ENCODE measurements at places on chromosomes 7 and 10.

- no peak for DNase-seq
Observed at GRCh38 chr7:118061386-118061785, 122.6 kb upstream of the LSM8 start.

DNA sequence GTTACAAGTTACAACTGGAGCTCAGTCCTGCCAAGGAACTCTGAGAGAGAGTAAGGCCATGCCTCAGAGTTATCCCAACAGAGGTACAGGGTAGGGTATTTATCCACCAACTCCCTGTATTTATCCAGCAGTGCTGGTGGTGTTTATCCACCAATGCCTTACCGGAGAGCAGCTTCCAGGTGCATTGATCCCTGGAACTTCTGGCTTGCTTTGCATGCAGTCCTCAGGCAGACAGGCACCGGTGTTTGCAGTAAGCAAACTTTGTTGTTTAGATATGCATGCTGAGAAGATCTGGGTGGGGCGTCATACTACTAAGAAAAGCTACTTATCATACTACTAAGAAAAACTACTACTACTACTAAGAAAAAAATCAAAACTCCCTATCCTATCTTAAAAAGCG is 92.4 kb downstream of the CYP26A1 start:
- no peak for DNase-seq

- no peak for DNase-seq
Observed at GRCh38 chr7:30924624-30925023, 13.0 kb downstream of the AQP1 start.

DNA sequence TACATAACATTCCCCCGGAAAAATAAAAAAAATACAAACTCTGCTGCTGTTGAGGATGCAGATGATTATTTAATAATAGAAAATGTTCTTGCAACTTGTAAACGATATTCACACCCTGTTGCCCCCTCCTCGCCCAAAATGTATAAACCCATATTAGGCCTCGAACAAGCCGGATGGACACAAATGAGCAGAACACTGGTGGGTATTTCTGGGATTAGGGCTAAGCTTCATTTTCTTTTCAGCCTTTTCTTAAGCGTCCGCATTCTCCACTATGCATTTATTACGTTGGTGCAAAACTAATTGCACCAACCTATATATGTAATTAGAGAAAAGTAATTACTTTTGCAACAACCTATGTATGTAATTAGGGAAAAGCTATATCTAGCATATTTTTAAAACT is 349 bp upstream of the GNG11 start:
- no peak for DNase-seq

- no peak for DNase-seq
Observed at GRCh38 chr7:102988631-102989560, 76.1 kb downstream of the LRRC17 start.

GRCh38 chr7:112204499-112205342 is 1.5 kb downstream of the DOCK4 start:
- DNase-seq = no peak

DNA sequence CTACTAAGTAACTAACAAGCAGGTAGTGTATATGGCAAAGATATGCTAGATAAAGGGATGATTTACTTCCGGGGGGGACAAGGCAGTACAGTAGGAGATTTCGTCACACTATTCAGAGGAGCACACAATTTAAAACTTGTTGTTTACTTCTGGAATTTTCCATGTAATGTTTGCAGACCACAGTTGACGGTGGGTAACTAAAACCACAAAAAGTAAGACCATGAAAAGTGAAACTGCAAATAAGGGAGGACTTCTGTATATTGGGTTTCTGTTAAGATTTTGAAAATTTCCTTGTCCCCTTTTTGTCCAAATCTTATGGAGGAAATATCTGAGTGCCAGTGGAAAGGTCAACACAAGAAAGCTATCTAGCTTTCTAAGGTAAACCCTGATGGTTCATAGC is 170.0 kb downstream of the ELAPOR2 start:
- no peak for DNase-seq

DNA sequence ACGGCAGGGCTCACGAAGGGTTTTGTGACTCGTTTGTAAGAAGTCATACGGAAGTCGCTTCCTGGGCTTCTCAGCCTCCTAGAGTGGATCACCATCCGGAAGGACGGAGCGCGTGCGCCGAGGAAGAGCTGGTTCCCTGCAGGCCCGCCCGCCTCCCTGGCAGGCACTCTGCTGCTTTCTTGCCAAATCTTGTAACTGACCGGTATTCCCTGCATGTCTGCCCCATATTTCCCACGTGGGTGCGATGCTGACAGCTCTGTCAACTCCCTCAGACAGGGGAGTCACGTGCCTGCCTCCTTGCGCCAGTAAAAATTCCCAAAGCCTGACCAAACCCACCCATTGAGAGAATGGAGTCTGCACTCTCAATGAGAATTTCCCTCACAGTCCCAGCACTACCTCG is 12.7 kb downstream of the SHH start:
- no peak for DNase-seq

- DNase-seq = no peak
Observed at GRCh38 chr10:24793648-24794379, 70.1 kb upstream of the ARHGAP21 start.

GRCh38 chr10:89615112-89615511 is 29.9 kb downstream of the PANK1 start:
- no peak for DNase-seq

DNA sequence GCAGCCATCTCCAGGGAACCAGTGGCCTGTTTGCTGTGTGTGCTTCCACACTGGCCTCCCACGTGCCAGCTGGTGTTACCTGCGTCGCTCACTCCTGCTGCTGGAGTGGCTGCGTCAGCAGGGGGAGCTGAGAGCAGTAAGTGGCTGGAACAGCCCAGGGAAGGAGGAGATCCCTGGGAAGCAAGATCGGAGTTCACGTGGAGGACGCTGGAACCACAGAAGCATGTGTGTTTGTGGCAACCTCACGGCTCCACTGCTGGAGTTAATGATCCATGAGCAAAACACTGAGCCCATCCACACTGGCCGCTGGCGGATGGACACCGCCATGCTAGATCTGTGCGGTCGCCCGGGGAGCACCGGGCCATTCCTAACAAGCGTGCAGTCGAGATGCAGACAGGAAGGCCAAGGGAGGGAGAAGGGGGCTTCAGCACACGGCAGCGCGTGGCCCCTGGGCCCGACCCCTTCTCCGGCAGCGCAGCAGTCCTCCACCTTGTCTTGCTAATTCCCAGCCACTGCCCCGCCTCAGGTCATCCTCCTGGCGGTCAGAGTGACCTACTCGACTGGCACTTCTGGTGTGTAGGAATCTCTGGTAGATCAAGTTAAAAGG is 68.5 kb upstream of the EEPD1 start:
- no peak for DNase-seq

GRCh38 chr10:22977751-22978150 is 49.9 kb downstream of the ARMC3 start:
- DNase-seq = no peak

DNA sequence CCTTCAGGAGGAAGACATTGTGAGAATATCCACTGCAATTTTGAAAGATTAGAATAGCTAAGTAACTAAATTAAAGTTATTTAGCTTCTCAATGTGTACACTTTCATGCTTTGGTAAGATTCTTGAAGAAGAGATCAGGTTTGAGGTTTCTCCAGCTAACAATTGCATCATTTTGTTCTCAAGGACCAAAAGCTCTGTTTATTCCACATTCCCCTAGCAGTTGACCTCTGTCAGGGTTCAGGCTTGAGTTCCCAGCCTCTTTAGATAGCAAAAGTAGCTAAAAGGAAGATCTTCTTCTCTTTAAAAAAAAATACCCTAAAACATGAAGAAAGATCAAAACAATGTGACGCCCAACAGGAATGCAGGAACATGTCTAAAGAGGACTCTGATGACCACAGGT is 179.4 kb upstream of the IGFBP3 start:
- DNase-seq = no peak

DNA sequence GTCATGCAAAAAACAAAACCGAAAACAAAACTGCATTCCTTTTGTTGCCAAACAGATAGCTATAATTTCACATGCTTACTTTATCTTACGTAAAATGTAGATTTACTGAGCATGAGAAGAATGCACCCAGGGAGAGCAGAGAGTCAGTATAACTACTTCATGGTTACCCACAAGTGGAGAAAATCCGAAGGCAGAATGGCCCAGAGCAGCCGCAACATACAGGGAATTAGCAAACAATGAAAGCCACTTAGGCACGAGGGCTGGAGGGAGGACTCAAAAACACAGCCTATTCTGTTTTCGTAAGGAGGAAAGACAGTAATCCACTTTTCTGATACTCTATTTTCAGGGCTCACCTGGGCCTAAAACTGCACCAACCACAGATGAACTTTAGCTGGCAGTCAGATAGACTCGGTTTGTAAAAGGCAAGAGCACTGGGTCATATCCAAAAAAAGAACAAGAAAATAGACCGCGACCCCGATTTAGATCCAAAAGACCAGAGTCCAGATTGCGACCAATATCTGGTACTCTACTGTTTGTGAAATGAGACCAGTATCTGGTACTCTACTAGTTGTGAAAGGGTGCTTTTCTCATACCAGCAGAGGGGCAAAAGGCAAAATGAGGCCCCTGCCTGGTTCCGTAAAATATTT is 1.3 kb downstream of the ITPRIP start:
- DNase-seq = no peak

GRCh38 chr10:48430402-48430993 is 124.0 kb downstream of the MAPK8 start:
- DNase-seq = no peak

GRCh38 chr7:90536449-90536848 is 59.7 kb upstream of the CDK14 start:
- no peak for DNase-seq

- no peak for DNase-seq
Observed at GRCh38 chr10:80252296-80252887, 37.1 kb downstream of the MAT1A start.

DNA sequence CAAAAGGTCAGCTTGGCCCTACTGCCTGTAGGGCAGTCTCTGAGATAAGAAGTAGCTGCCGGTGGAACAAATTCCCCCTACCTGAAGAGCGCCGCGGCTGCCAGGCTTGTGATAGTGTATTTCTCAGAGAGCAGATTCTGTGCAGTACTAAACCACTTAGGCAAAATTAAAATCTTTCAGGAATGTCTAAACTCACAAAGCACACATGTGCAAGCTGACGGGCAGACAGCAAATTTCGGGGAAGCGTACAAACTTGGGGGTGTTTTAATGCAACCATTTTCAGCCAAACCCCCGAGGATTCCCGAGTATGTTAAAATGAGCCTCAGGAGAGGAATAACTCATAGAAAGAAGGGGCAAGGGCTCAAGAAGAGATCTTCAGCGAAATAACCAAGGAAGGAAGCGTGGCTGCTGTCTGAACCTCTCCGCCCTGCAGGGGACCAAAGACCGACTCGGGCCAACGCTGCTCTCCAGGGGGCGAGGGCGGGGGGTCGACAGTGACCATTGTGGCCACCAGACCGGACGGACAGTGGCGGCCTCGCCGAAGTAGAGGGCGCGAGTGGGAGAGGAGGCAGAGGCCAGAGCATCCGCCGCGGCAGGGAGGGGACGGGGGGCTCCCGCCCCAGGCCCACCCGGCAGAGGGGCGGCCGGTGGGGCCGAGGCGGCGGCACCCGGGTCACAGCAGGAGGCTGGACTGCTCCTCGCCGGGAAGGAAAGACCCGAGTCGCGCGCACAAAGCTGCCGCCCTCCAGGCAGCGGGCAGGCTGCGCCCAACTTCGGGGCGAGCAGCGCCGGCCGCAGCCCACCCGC is 819 bp downstream of the HYCC1 start:
- DNase-seq = no peak

GRCh38 chr7:102044984-102045673 is 227.7 kb downstream of the CUX1 start:
- peak; percentile 25 for DNase-seq

DNA sequence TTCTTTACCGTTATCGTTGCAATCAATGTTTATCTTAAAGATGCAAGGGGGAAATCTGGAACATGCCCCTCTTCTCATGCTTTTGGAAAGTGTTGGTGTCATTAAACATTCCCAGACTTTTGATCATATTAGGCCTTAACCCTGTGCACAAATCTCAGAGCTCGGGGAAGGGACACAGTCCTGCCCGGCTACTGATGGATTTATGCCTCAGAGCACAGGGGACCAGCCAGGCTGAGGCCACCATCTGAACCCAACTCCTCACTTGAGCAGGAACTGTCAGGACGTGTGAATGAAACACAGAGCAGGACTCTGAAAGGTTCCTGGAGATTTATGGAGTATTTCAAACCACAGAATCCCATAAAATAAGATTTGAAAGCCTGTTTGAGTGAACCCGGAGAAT is 132.0 kb upstream of the CXCL12 start:
- DNase-seq = no peak

GRCh38 chr10:73131301-73131700 is 21.0 kb downstream of the NUDT13 start:
- peak; percentile 9 for DNase-seq

DNA sequence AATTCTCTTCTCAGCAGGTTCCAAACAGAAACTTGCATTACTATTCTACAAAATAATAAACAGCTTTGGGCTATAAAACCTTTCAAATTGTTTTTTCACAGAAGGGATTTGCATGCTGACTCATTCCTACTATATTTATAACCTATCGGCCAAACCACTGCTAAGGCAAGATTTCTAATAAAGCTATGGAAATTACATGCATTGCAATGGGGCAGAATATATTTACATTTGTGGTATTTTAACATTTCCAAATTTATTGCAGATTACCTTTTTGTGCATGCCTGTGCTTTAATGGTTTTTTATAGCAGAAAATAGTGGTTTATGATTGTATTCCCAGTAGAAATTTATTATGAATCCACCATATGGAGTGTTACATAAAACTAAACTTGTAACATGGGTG is 69.0 kb upstream of the NPVF start:
- no peak for DNase-seq

DNA sequence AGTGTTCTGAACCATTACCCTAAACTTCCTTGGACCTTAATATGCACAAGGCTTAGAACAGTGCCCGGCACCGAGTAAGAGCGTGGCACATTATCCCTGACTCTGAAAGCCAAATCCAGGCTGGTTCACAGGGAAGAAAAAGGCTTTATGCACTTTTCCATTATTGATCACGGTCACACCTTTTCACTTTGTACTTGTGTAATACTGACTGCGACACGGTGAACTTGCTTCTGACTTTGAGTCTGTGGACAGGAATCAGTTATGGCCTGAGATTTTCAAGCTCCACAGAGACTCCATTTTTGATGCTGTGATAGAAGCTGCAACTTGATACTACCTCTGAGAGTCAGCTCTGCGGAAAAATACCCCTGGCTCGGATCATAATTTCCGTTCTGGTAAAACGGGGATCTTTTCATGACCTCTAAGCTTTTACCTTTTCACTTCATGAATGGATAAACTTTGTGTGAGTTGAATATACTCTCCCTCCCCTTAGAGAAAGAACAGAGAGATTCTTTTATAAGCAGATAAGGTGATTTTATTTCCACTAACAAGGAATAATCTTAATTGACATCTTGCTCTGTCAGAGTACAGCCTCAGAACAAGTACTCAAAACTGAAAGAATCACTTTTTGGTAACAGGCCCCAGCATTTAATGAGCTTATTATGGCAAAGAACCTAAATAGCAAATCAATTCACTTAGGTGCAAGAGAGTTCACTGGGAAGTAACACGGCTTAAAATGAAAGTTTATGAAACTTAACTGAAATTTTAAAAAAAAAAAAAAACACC is 88.8 kb downstream of the ELMO1 start:
- no peak for DNase-seq

GRCh38 chr10:122648599-122649428 is 50.8 kb downstream of the C10orf120 start:
- DNase-seq = no peak
